ENCODE measurements at places on chromosomes 4 and X.
A peak's percentile ranks its signal among the peaks of the same experiment; 100 is the strongest.

- DNase-seq = no peak
Observed at GRCh38 chrX:114962209-114962608, 55.2 kb downstream of the IL13RA2 start.

- DNase-seq = no peak
Observed at GRCh38 chr4:118206627-118207026, 146.2 kb downstream of the PRSS12 start.

GRCh38 chr4:159498446-159499115, 395.7 kb downstream of the RAPGEF2 start:
- no peak for DNase-seq

DNA sequence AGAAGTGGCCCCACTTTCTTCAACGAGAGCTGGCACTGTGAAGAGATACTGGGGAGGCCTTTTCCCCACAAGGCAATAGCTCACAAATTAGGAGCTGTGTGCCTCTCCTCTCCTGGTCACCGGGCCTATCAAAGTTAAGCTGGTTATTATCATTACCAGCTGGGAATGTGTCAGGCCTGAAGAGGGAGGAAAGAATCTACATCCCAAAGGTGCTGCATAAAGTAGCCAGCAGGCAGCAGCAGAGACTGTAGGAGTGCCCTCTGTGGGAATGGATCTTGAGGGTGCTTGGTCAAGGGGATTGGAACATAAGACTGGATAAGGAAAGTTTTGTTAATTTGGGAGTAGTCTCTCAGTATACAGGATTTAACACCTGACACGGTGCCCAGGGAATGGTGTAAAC, 9.1 kb upstream of the TMPRSS11D start:
- no peak for DNase-seq

DNA sequence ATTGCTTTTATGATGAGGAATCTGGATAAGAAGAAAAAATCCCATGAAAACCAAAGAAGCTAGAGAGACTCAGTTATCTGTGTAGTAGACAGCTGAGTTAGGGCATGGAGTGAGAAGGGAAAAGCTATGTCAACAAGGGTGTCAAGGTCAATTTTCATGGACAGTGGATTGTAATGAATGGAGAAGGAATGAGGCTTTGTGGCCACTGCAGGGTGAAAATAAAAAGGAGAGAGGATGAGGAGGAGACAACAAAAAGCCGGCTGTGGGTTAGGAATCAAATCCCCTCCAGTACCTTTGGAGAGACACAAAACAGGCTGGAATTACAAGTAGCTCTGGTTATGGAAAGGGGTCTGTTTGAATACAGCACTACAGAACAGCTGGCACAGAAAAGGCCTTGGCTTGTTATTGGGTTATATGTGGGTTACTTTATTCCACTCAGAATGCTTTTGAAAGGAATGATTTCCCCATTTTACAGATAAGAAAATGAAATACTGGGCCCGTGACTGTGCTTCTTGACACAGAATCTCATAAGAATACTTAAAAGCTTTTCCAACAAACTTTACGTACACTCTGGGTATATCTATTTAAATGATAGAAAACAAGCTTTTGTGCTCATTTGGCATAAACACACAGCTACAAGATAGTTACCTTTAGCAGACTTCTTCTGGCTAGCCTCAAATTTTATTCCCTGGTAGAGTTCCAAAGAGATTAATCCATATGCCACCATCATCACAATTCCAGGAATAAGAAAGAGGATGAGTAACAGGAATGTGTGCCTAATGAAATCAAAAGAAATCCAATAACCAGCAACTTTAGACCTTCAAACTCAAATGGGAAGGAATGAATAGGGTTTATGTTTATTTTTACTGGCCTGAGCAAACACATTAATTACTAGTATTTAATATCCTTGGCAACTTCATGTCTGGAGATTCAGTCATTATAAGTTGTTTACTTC, 7.5 kb downstream of the CCKAR start:
- no peak for DNase-seq

- DNase-seq = peak; percentile 49
Observed at GRCh38 chrX:134936542-134936941, 54.2 kb upstream of the SMIM10 start.

- no peak for DNase-seq
Observed at GRCh38 chr4:102799816-102800215, 27.5 kb downstream of the UBE2D3 start.

DNA sequence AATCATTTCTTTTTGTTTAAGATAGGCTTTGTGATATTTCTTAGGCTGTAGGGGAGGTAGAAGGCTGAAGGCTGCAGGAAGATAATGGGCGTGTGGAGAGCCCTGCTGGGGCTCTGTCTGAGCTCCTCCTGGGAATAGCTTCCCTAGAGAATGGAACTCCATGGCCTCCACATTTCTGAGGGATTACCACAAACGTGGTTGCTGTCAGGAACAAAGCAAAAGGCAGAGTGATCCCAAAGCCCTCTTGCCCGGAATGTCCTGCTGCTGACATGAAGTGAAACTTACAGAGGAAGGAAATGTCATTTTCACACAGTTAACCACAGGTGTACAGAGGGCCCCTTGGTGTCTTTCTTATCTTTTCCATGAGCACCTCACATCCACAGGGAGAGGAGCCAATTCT, 89.3 kb downstream of the DDIT4L start:
- no peak for DNase-seq

GRCh38 chr4:53847965-53848364, 216.4 kb downstream of the CHIC2 start:
- no peak for DNase-seq

GRCh38 chrX:49184294-49185281, 1.6 kb downstream of the PRICKLE3 start:
- DNase-seq = no peak

- DNase-seq = no peak
Observed at GRCh38 chr4:158285429-158286216, 75.3 kb downstream of the TMEM144 start.

GRCh38 chr4:11155208-11155867, 273.4 kb downstream of the HS3ST1 start:
- DNase-seq = no peak

- DNase-seq = no peak
Observed at GRCh38 chrX:134025986-134026545, 40.7 kb upstream of the GPC3 start.

DNA sequence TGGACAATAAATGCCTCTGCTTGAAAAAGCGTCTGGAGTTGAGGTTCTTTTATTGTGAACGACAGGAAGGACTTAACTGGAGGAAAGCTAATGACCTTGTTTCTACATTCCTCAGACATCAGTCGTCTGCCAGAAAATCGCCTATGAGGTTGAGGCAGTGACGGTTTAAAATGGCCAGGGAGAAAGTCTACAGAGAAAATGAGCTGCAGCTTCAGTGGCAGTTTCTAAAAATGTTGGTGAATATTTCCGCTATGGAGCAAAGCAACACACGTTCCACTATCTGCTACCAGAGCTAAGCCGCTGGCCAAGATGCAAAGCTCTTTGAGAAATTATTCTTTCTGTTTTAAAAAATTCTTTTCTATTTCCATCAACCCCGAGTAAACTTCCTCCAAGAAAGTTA, 116.9 kb upstream of the GALNT7 start:
- DNase-seq = no peak

DNA sequence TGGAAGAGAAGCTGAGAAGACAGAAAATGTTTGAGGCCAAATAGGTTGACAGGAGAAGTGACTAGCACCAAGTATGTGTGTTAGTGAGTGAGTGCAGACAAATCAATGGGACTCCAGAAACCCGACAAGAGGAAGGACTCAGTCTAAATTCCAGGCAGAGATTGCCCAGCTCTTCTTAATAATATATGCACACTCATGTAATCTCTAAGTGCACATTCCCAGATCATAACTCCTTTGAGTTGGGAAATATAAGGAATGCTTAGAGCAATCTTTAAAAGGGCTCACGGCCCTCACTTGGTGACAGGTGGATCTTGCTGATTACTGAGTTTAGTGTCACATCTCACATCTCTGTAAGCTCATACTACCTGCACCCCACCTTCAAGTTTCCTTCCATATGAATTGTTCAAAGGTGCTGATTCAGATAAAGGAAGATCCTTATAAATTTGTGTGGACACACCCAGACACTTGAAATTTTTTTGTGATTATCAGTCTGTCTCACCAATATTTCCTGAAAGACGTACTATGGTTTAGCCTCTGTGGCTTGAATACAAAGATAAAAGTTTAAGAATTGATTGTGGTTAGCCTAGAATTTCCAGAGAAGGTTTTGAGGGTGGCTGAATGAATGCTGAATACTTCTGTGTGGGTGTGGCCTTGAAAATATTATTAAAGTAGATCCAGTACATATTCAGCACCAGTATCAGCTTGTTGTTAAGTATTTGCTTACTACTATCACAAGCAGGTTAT, 205.1 kb upstream of the UGT8 start:
- no peak for DNase-seq

Measured in non-pigmented ciliary epithelial cell (primary cell).